ENCODE measurements at places on chromosomes 7 and 10.
A peak's percentile ranks its signal among the peaks of the same experiment; 100 is the strongest.

- peak; percentile 80 for DNase-seq
Observed at GRCh38 chr10:23345861-23346260, 1.3 kb upstream of the C10orf67 start.

- no peak for DNase-seq
Observed at GRCh38 chr7:55587687-55588378, 15.5 kb upstream of the VOPP1 start.

- DNase-seq = peak; percentile 35
Observed at GRCh38 chr10:123878666-123879303, 12.8 kb downstream of the CPXM2 start.

DNA sequence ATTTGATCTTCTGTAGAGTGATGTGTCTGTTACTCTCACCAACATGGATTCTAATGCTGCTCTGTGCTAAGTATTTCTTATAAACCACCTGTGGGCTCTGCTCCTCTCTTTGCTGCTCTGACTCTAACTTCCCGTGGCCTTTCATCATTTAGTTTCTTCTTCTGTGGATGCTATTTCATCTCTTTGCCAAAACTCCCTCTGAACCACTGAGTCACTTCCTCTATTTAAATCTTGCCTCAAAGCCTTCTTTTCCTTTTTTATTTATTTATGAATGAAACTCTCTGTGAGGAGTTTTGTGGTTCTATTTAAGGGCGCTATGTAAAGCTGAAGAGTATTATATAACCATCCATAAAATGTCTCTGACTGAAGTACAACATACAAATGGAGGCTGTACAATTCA is 538.5 kb downstream of the SUGCT start:
- DNase-seq = peak; percentile 5

DNA sequence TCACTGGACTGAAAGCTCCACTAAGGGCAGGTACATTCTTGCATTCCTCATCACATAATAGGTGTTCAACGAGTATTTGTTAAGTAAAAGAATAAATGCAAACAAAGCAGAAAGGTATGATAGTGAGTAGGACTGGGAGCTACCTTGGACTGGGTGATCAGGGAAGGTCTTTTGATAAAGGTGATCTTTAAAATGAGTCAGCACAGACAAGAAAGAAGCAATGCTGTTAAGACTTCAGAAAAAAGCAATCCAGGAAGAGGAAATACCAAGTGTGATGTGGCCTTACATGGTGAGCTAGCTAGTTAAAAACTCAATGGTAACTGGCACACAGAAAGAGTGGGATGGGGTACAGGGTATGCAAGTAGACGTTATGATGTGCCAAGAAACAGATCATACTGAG is 40.1 kb downstream of the TSPAN12 start:
- DNase-seq = peak; percentile 30

DNA sequence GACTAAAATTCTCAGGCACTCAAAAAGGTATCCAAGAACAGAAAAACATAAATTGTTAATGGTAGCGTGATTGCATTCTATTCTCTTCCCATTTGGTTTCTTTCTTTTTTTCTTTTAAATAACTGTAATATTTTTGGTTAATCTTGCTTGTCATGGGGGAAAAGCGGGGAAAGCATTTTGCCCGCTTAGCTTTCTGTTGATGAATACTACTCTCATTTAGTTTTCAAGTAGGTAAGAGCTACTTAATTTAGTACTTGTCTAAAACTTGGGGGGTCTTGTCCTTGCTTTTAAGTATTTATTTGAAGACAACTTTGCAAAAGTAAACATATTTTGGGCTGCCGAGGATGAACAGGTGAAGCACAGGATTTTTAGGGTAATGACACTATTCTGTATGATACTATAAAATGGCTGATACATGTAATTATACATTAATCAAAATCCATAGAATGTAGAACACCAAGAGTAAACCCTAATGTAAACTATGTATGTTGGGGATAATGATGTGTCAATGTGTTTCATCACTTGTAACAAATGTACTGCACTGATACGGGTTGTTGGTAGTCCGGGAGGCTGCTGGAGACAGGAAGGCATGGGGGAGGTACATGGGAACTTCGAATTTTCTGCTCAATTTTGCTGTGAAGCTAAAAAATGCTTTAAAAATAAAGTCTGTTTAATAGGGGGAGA is 1.7 kb downstream of the TES start:
- DNase-seq = no peak

- DNase-seq = peak; percentile 32
Observed at GRCh38 chr10:113609704-113610108, 54.1 kb downstream of the NRAP start.

DNA sequence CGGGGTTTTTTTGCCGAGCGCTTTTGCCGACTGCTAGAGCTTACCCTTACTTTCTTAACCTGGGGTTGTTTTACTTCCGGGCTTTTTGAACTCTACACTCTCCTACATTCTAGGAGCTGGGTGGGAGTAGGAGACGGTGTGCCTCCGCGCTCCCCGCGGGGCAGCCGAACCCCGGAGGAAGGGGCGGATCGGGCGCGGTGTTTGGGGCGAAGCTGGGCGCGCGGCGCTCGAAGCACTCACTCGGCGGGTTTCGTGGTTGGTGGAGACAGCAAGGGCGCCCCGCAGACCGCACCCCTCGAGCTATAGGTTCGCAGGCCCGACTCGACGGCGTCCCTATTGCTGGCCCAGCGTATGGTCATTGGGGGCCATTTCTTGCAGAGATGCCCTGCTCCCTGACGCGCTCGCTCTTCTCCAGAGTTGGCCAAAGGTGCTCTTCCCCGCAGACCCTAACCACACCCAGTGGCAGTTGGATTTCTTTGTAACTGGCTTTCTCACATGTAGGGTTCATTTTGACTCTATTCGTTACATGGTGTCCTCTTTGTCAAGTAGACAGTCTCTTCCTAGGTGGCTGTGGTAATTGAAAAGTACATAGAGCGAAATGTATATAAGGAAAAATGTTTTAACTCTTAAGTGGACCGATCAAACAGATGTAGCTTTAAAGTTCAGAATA is 364 bp downstream of the ZNF518A start:
- no peak for DNase-seq

DNA sequence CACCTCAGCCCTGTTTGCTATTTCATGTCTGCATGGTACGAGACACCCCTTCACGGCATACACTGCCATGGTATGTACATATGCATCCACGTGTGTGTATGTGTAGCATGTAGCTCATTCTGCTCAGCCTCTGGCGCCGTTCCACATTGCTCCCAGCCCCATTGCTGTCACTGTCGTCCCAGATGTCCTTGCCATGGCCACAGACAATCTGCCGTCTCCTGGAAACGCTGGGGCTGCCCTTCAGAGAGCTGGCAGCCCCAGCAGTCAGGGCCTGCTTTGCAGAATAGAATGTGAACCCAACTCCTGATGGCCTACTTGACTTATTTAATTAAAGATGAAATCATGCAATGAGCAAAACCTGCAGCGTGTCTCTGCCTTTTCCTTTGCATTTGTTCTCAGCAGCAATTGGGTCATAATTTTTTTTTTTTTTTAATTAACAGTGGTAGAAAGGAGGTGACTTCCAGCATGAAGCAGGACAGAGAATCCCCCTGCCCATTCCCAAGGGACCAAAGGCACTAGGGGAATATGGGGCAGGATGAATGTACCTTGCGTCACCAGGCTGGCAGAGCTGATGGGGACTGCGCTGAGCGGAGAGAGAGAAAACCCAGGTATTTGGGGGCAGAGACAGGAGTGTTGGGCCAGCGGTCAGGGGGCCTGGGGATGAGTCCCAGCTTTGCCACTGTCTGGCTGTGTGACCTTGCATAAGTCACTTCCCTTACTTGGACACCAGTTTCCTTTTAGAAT is 49.2 kb downstream of the CHST3 start:
- no peak for DNase-seq

DNA sequence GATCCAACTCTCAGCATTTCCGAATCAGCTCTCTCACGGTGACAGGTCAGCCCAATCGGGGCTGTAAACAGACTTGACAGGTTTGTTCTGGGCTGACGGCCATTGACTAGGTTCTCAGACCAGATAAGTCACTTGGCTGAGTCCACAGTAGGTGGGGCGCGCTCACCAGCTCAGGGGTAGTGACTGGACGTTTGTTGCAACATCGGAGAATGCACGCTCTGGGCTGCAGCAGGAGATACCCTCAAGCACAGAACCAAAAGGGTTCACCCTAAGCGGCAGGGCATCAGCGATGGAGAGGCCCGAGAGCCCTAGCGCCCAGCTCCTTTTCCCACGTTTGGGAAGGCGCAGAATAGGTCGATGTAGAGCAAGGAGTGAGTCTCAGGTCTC is 1.8 kb downstream of the KLLN start:
- DNase-seq = peak; percentile 83

DNA sequence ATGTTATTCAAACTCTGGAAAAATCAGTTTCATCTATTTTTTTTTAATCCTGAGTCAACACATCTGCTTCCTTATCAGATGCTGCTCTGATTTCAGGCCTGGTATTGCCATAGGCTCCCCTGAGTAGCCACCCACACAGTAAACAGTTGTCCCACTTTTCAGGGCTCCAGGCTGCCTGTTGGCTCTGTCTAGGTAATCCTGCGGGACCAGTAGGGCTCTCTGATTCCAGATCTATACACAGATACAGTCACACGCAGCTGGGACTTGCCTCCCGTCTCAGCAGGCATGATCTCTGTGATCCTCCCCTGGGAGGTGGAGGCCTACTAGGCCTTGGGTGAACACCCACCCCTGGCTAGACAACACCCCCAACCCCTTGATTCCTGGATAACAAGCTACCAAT is 206.1 kb downstream of the CREB5 start:
- DNase-seq = no peak

GRCh38 chr7:116769546-116769945 is 92.8 kb upstream of the CAPZA2 start:
- no peak for DNase-seq

DNA sequence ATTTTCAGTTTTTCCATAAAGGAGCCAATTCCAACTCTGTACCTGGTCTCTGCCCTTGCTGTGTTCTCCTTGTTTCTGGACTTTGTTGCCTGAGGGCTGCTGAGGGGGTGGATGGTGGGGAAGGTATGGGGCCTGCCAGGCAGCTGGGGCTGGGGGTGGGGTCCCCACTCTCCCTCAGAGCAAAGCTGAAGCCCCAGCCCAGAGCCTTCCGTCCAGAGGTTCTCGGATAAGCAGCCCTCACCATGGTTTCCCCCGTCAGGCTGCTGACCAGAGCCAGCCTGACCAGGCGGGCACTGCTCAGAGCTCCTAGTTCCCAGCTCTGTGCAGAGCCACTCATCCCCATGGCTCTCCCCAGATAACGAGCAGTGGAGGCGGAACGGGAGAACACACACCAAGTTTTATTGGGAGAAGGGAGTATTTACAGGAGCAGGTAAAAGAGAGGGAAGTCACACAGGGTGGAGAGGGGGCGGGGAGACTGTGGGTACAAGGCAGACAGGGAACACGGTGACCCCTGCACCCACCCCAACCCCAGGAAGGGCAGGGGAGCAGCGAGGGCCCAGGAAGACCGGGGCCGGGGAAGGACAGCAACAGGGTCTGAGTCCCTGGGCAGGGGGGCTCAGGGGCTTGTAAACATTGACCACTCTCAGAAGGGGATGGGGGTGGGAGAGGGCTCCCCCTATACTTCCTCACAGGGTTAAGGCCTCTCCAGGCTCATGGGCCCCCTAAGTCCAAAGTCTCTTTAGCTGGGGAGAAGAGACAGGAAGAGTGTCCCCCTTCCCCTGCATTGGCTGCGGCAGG is 5.8 kb downstream of the GNB2 start:
- DNase-seq = no peak
